Glutamatergic neuron (in vitro differentiated cells): ENCODE measurements at places on chromosomes 7 and 10. TPM values are rescaled to one million over a fixed set of nuclear protein-coding genes. Genes with fewer than 3 reads are reported as not detected.

The RBP3 gene
- not detected for total RNA-seq

DNA sequence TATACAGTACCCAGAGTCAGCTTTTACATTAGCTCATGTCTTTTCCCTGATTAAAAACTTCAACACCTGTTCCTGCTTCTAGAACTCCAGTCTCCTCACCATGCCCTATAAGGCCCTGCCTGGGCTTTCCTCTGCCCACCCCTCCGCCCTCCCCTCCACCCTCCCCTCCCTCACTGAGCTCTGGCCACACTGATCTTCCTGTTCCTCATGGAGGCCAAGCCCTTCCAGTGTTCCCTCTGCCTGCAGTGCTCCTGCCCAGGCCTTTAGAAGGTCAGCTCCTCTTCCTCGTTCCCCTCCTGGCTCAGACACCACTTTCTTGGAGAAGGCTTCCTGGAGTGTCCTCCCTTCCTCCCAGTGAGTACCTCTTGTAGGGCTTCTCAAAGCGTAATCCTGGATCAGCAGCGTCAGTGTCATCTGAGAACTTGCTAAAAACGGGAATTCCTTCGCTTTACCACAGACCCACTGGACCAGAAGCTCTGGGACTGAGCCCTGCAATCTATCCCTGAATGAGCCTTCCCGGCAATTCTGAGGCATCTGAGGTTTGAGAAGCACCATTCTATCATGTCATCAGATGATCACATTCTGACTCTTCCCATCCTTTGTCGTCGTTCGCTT is 3.7 kb downstream of the PDZD7 start:
- no peak for DNase-seq

- no peak for DNase-seq
Observed at GRCh38 chr10:80173466-80173865, 31.9 kb downstream of the ANXA11 start.

DNA sequence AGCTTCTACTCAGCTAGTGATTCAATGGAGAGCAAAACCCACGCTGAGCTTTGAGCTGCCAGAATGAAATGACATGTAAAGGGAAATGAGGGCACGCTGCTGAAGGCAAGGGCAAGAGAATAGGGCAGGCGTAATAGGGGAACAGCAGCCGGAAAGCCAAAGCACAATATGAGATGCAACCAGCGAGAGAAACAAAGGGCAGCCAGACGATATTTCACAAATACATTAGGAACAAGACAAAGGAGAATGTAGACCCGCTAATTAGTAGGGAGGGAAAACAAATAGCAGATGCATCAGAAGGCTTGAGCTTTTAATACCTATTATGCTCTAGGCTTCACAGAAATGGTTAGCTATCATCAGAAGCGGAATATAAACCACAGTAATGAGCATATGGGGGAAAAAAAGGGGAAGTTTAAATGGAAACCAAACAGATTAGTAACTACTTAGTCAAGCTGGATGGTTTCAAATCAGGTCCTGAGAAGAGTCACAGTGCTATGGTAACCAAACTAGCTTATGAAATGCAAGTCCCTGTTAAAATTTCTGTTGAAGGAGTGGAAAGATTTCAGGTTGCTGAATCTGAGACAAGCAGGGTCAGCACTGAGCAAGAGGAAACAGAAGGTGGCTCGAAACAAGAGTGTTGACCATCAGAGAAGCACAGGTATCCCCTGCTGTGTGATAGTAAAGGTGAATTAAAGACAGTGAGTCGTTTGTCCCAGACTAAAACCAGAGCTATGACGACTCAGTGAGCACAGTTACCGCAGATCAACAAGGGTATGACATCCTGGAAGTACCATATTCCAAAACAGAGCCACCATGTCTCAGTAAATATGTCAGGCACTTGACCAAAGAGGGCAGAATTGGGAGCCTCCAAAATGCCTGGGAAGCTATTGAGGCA is 496.9 kb upstream of the CELF2 start:
- no peak for DNase-seq

The NODAL gene
- not detected for total RNA-seq

The SOSTDC1 gene
- total RNA-seq = not detected

- no peak for DNase-seq
Observed at GRCh38 chr7:90212149-90212495, 582 bp downstream of the STEAP2 start.
